ENCODE measurements at places on chromosomes 6 and 20. TPM values are rescaled to one million over a fixed set of nuclear protein-coding genes. Genes with fewer than 3 reads are reported as not detected.

Gene FAM83B
- total RNA-seq: not detected

Gene CD93
- not detected for total RNA-seq

Gene RAB23
- 94.3 TPM for total RNA-seq

DNA sequence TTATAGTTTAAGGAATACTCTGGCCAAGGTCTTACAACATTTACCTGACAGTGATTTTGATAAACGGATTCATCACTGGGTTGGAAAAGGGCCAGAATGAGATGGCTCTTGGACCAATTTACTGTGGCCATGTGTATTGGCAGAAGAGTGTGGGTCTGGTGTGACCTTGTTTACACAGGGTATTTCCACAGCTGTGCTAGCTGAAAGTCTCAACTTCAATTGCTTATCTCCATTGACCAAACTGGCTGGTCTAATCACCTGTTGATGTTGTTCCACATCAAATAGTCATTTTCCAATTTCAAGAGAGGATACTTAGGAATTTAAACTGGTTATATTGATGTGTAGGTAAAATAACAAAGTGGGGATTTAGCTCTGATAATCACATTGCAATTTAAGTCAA, 501.6 kb upstream of the MAP3K7 start:
- DNase-seq: no peak

Gene CDC5L
- total RNA-seq: 38.0 TPM

GRCh38 chr20:48468571-48468970, 359.2 kb downstream of the PREX1 start:
- no peak for DNase-seq

Gene LY6G5C
- total RNA-seq: 1.6 TPM

- no peak for DNase-seq
These were observed 41.7 kb downstream of the NCR2 start for GRCh38 chr6:41377071-41377470.

DNA sequence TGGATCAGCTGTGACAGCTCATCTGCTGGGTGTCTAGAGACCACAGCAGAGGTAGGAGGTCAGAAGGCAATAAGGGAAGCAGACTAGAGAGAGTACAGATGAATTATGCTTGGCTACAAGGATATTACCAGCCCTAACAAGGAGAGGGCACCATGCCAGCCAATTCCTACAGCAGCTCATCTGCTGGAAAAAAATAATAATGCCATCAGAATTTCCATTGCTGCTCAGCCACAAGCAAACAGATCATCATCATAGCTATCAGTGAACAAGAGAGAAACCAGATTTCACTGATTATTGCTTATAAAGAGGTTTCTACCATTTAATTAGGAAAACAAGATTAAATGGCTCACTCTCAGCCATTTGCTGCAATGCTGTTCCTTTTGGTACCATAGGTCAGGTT, 66.5 kb downstream of the PSMG4 start:
- DNase-seq: no peak

DNA sequence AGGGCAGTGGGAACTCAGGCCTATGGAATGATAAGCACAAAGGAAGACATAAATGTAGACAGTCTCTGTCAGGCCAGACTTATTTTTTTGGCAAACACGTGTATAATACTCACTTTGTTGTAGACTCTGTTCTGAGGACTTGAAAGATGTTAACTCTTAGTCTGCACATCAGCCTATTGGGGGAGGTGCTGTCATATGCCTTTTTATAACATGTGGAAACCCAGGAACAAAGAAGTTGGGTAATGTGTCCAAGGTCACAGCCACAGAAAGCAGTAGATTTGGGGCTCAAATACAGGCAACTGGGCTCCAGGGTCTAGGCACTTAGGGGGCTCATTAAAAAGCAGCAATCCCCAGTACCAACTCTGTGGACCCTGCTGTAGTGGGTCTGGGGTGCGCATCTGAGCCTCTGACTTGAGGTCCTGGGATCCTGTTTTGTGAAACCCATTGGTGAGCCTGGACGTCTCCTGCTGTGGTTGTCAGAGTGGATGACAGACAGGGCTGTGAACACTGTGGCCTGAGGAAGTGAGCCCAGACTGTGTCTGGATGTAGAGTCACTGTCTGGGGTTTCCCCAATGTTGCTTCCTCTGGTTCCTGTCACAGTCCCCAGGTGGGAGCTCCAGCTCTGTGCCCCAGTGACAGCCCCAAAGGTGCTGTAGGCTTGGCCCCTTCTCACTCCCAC, 50.0 kb downstream of the CDH26 start:
- no peak for DNase-seq

GRCh38 chr6:134502614-134503549, 185.0 kb upstream of the SGK1 start:
- DNase-seq: no peak

DNA sequence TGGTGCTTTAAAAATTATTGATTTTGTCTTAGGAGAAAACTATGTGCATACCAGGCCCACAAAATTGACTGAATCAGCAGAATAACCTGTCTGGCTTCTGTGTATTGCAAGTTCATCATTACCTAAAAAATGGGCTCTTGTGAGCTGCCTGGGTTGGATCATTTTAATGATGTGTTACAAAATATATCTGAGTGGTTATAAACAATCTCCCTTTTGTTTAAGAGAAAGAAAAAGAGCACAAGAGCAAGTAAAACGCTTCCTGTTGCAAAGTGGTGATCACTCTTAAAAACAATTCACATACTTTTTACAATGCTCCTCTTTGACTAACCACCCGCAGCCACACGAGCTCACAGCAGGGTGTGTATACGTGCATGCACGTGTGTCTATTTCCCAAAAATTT, 335.1 kb downstream of the HDGFL1 start:
- DNase-seq: no peak

Gene CALHM4
- total RNA-seq: not detected

- DNase-seq: no peak
These were observed 181.9 kb downstream of the TMEM200A start for GRCh38 chr6:130547723-130548122.

GRCh38 chr6:75213732-75214131, 7.9 kb upstream of the COL12A1 start:
- DNase-seq: no peak

Gene FNDC11
- total RNA-seq: not detected

- DNase-seq: peak; percentile 33
These were observed 33.1 kb upstream of the LCA5 start for GRCh38 chr6:79570129-79571029.

DNA sequence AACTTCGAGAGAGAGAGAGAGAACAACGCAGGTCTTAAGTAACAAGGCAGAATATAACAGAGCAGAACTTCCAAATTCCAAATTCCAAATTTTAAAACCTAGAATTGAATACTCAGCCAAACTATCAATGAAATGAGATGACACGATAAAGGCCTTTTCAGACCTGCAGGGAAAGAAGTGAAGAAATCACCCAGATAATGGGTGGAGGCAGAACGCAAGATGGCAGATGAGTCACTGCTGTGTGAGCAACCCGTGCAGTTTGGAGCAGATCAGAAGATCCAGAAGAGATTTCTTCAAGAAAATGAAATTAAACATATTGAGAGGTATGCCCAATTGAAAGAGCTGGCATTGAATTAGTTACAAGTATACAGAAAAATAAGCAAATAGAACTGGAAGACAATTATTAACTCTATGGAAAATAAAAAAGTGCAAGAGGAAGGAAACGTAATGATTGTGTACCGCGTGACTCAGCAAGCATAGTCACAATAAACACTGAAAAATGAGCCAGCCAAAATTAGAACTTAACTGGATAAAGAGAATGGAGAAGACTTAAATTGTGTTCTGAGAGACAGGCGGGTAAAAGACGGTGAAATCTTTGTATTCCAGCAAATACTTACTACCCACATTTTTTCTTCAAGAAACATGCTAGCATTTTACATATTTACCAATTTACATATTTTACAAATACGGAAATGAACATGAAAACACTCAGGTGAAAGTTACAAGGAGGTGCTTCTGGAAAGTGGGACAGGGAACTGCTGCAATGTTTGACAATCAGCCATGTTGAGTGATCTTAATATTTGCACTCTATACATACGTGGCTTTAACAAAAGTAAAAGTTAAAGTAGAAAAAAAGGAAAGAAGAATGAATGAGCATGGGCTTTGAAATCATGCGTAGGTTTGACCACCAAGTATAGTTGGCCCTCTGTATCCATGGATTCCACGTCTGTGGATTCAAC, 87.9 kb upstream of the CDYL start:
- DNase-seq: peak; percentile 89

DNA sequence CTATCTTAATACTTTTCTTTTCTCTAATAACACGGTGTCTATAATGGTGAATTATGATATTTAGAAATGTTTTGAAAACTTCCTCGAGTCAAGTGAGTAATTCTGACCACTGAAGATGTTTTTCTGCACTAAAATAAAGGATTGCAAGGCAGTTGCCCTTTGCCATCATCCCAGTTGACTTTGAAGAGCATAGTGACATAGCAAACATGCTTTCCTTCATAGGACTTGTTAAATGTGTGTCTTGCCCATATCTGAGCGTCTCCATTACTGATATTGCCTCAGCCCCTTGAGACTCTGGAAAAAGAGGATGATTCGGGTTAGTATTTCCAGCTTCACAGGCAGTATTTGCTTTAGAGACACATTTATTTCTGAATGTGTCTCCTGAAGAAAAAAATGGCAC, 125.2 kb upstream of the MCHR2 start:
- DNase-seq: no peak

GRCh38 chr20:47438464-47439381, 63.0 kb upstream of the NCOA3 start:
- DNase-seq: no peak
